ENCODE measurements at places on chromosomes 6 and 20. TPM values are rescaled to one million over a fixed set of nuclear protein-coding genes. Genes with fewer than 3 reads are reported as not detected.

GRCh38 chr6:12343440-12344162 lies 53.4 kb downstream of the EDN1 start:
- no peak for DNase-seq
- H3K4me3 ChIP-seq: no peak overlapping the region
- H3K27me3 ChIP-seq: no peaks in the 10 kb centered on the region
- H3K36me3 ChIP-seq: no peaks in the 10 kb centered on the region

DNA sequence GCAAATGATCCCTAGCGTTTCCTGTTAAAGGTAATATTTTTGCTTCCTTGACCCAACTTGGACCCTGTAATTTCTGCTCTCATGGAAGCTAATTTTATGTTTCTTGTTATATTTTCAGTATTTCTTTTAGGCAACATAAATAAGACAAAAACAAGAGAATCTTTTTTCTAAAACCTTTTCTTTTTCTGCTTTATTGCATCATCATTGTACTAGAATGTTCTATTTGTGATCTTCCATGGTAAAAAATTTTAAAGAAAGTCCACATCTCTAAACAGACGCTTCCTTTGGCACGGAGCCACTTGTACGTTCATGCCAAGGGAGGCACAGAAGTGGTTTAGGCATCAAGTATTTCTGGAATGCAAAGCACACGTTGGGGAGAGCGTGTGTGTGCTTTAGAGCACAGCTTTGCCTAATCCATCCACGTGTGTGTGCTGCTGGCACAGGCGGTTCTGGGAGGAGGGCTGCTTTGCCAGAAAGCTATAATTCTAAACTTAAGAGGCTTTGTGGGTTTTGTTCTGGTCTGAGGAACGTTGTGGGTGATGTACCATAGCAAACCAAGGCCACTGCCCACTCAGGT lies 98.3 kb downstream of the SASH1 start:
- DNase-seq: peak; percentile 80
- H3K4me1 ChIP-seq: peaks cover 26% of the 10 kb centered on the region
- H3K27me3 ChIP-seq: no peaks in the 10 kb centered on the region
- no peaks in the 10 kb centered on the region for H3K36me3 ChIP-seq
- no peak overlapping the region for H3K4me3 ChIP-seq

GRCh38 chr6:110949679-110950285 lies 8.7 kb upstream of the GTF3C6 start:
- no peaks in the 10 kb centered on the region for H3K36me3 ChIP-seq
- H3K27me3 ChIP-seq: no peaks in the 10 kb centered on the region
- H3K4me1 ChIP-seq: peaks cover 3% of the 10 kb centered on the region
- no peak overlapping the region for H3K27ac ChIP-seq
- no peak for DNase-seq
- H3K4me3 ChIP-seq: no peak overlapping the region

DNA sequence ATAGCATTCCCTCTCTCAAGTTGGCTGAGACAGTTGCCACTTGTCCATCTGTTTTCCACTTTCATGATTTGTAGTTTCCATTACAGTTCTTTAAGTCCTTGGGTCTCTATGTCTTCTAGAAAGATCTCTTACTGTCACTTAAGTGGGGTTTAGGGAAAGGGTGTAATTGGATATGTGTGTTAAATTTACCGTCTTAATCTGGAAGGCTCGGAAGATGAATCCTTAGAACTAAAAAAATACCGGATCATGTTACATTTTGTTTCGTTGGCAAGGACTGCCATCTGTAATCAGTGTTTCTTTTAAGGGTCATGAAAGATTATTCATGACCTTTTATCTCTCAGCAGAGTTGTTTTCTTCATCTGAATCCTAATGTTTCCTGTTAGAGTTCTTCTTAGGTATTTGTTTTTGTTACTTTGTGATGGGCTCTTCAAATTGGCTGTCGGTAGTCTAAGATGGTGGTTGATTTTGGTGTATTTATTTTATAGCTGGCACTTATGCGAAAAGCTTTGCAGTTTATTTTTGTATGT lies 21.8 kb upstream of the BTBD3 start:
- no peaks in the 10 kb centered on the region for H3K36me3 ChIP-seq
- H3K27ac ChIP-seq: peak overlapping the region; percentile 5
- no peak for DNase-seq
- no peaks in the 10 kb centered on the region for H3K4me1 ChIP-seq
- peak overlapping the region; percentile 8 for H3K4me3 ChIP-seq

DNA sequence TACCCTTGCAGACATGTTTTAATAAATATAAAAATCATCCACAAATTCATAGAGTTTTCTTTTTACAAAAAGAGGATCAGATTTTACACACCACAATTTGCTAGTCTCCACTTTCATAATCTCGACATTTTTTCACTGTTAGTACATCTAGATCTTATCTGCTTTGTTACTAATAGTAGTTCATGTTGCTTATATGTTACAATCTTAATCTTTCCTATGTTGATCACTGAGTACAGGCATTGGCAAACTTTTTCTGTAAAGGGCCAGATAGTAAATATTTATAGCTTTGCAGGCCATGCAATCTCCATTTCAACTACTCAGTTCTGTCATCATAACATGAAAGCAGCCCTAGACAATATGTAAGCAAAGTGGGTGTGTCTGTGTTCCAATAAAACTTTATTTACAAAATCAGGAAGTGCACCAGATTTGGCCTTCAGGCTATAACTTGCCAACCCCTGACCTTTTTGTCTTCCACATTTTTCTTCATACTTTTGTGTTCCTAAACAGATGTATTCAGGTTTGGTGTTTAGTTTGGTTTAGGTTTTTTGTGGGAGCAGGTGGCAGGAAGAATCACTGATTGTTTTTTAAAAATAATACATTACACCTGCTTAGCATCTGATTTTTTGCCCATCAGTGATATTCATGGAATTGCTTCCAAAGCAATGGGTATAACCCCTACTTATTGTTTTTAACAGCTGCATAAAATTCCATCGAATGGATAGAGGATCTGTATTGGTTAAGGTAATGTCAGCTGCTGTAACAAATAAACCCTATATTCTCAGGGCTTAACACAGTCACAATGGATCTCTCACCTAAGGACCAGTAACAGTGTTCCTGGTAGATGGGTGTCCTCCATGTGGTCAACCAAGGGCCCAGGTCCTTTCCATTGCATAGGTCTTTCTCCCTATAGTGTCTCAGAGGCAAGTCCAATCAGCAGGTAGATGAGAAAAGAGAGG lies 61.2 kb downstream of the EYA2 start:
- no peak for DNase-seq
- no peaks in the 10 kb centered on the region for H3K27me3 ChIP-seq
- no peak overlapping the region for H3K27ac ChIP-seq
- no peaks in the 10 kb centered on the region for H3K4me1 ChIP-seq
- no peaks in the 10 kb centered on the region for H3K36me3 ChIP-seq

GRCh38 chr20:48420176-48420575 lies 407.6 kb downstream of the PREX1 start:
- H3K36me3 ChIP-seq: no peaks in the 10 kb centered on the region
- no peak overlapping the region for H3K4me3 ChIP-seq
- H3K27me3 ChIP-seq: no peaks in the 10 kb centered on the region
- no peaks in the 10 kb centered on the region for H3K4me1 ChIP-seq
- DNase-seq: no peak

Gene MTHFD1L
- total RNA-seq: 12.2 TPM

Gene AKAP7
- total RNA-seq: 11.6 TPM

Gene ZBTB12
- total RNA-seq: 0.47 TPM

Gene PSORS1C1
- total RNA-seq: 0.33 TPM

Gene KAT14
- total RNA-seq: 8.0 TPM

Gene PNLDC1
- not detected for total RNA-seq
